ENCODE measurements at places on chromosomes 12 and 14. TPM values are rescaled to one million over a fixed set of nuclear protein-coding genes. Genes with fewer than 3 reads are reported as not detected.

The MGST1 gene
- 45.7 TPM for total RNA-seq

The GEMIN2 gene
- total RNA-seq: 20.1 TPM

The KRT83 gene
- not detected for total RNA-seq

The CLSTN3 gene
- total RNA-seq: 9.6 TPM

The RAD9B gene
- total RNA-seq: 2.2 TPM

The DHRS7 gene
- total RNA-seq: 67.1 TPM

The TSPAN11 gene
- 5.8 TPM for total RNA-seq

The SLC25A21 gene
- 1.2 TPM for total RNA-seq

The APEX1 gene
- 104 TPM for total RNA-seq

The GPRC5D gene
- not detected for total RNA-seq

The C14orf132 gene
- 71.8 TPM for total RNA-seq

The IGFBP6 gene
- 811 TPM for total RNA-seq

The SLC38A4 gene
- not detected for total RNA-seq

The CD69 gene
- total RNA-seq: 0.65 TPM

The AJUBA gene
- total RNA-seq: 7.0 TPM

The ZNF891 gene
- total RNA-seq: 2.6 TPM

The MORN3 gene
- not detected for total RNA-seq

The PAX9 gene
- total RNA-seq: 0.97 TPM

The P2RX2 gene
- total RNA-seq: 3.6 TPM

The CLEC4A gene
- total RNA-seq: 0.58 TPM

The IL22 gene
- total RNA-seq: not detected

The ANGEL1 gene
- total RNA-seq: 15.8 TPM

The CCDC196 gene
- total RNA-seq: not detected

The TRHDE gene
- total RNA-seq: 0.33 TPM

The MAP1LC3B2 gene
- 1.8 TPM for total RNA-seq

The PPP1R1A gene
- total RNA-seq: 3.6 TPM

The TRAFD1 gene
- 27.2 TPM for total RNA-seq

The MNAT1 gene
- 38.6 TPM for total RNA-seq

The PTGES3 gene
- 118 TPM for total RNA-seq

The RASAL1 gene
- 0.17 TPM for total RNA-seq

The RFX4 gene
- not detected for total RNA-seq

The USP44 gene
- total RNA-seq: 3.3 TPM

The TBX5 gene
- total RNA-seq: 20.4 TPM

The SLC38A6 gene
- 11.4 TPM for total RNA-seq

The CMTM5 gene
- total RNA-seq: 1.7 TPM

The AMN gene
- total RNA-seq: 0.32 TPM

The TULP3 gene
- total RNA-seq: 33.9 TPM

The RERG gene
- 11.0 TPM for total RNA-seq

The ASPG gene
- not detected for total RNA-seq

The RD3L gene
- not detected for total RNA-seq

The IQSEC3 gene
- 0.26 TPM for total RNA-seq

The ARHGDIB gene
- 68.7 TPM for total RNA-seq

The LRRC10 gene
- total RNA-seq: not detected

The UNG gene
- 11.2 TPM for total RNA-seq

The DTX1 gene
- total RNA-seq: 3.7 TPM
